Large intestine (tissue), 12 donors: ENCODE measurements at places on chromosomes 1 and 21. TPM values are rescaled to one million over a fixed set of nuclear protein-coding genes. Genes with fewer than 3 reads are reported as not detected.

KCNT2 gene
- polyA plus RNA-seq: 3.5 TPM

GNG12 gene
- 120 TPM for polyA plus RNA-seq

SLC44A5 gene
- 3.7 TPM for polyA plus RNA-seq

ILDR2 gene
- 1.7 TPM for polyA plus RNA-seq

ADGRL2 gene
- 60.9 TPM for polyA plus RNA-seq

DNA sequence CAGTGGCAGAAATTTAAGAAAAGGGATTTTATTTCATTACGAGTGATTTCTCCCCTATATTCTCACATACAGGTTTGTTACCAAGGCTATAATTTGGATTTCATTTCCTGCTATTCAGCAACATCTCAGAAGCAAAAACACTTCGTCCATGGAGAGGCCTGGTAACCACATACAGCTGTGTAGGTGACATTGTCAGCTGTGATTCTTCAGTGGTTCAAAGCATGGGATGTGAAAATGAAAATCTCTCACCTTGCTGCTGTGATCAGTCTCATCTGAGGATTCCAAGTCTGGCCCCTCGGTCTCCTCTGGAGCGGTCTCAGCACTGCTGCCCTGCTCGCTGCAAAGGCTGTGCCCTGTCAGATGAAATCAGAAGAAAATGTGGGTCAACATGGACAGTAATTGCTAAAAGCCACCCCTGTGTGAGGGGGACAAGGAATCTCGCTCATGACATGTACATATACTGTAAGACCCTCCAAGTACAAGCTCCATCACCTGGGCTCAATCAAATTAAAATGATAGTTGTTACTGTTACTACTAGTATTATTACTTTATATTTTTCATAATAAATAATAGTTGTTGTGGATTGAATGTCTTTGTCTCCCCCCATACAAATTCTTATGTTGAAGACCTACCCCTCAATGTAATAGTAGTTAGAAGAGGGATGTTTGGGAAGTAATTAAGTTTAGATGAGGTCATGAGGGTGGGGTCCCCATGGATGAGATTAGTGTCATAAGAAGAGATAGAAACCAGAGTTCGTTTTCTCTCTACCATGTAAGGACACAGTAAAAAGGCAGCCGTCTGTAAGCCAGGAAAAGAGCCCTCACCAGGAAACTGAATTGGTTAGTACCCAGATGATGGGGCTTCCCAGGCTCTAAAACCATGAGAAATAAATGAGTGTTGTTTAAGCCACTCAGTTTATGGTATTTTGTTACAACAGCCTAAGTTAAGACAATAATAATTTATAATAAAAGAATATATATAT is 126.7 kb upstream of the KRTAP19-8 start:
- DNase-seq: no peak

DNA sequence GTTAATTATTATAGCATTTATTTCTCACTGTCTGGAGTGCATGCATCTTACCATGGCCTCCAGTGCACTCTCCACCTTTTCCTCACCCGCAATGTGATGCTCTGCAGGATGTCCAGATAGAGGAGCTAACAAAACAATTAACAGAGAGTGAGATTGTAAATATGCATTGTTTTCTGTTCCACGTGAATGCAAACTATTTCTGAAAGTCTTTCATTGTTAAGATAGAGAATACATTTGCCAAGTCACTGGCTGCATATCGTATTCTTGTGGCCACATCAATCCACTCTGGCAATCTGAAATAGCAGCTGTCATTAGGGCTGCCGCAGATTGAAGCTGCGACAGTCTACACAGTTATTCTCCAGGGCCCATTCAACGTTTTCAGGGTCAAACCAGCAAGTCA is 143.8 kb downstream of the DUSP10 start:
- no peak for DNase-seq

- no peak for DNase-seq
Measured at GRCh38 chr1:75174031-75174760, 40.0 kb downstream of the LHX8 start.

- no peak for DNase-seq
Measured at GRCh38 chr1:241627453-241628259, 12.5 kb downstream of the CHML start.

GRCh38 chr1:209815490-209815889 is 9.5 kb upstream of the IRF6 start:
- no peak for DNase-seq

DNA sequence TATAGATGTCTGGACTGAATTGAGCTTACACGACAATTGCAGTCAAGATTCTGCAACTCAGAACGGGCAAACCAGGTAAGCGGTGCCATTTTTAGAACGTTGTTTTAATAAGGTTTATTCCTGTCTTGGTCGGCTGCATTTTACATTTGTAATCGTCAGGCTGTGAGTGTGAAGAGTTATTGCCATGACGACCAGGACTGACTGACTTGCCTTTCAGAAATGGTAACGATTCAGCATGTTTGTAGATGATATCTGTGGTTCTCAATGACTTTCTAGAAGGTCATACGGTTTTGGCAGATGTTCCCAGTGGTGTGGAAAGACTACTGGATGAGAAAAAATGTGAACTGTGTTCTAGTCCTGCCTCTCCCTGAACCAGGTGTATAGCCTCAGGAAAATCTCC is 271.3 kb upstream of the B3GALT2 start:
- no peak for DNase-seq

DNA sequence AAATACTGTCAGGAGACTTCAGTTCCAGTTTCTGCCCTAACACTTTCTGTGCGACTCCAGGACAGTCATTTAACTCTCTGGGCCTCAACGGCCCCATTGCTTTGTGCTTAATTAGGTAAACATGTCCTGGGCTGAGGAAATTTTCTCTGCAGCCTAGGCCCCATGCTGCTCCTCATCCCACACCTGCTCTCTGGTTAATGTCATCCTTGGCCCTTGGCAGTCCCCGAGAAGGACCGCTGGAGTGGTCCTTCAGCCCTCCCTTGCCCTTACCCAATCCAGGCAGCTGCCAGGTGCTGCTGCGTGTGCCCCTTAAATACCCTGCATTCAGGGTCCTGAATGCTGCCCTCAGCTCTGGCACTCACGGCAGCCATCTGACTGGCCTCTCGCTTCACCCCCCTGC is 18.7 kb downstream of the UBL4B start:
- DNase-seq: no peak

DNA sequence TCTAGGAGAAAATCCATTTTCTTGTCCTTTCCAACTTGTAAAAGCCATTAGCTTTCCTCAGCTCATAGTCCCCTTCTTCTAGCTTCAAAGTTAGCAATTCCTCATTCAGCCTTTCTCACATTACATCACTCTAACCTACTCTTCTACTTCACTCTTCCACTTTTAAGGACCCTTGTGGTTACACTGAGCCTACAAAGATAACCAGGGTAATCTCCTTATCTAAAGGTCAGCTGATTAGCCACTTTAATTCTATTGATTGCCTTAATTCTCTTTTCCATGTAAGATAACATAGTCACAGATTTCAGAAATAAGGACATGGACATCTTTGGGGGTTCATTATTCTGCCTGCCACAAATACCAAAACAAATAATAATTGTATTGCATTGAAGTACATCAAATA is 8.5 kb upstream of the SPATA6 start:
- no peak for DNase-seq

DNA sequence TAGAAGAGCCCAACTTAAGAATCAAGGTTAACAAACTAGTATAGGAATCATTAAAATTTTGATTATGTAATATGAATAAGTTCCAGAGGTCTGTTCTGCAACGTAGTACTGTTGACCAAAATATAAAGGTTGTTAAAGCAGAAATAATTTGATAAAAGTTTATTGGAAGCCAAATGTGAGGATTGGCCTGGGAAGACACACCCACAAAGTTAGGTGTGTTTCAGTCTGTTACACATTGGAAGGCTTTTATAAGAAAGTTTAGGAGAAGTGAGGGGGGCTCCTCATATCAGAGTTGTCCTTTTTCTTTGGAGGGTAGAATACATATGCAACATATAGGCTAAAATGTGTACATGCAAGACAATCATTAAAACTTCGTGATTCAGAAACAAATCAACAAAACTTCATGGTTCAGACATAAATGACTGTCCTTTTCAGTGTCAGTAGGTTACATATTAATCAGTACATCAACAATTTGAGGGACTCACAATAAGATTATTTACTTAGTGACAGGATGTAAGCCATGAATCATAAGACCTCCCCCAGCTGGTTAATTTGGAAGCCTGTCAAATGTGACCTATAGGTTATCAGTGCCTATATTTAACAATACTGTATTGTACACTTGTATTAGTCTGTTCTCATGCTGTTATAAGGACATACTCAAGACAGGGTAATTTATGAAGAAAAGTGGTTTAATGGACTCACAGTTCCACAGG is 245.0 kb upstream of the B3GALT2 start:
- no peak for DNase-seq

GRCh38 chr1:152325111-152325510 is at the start of gene FLG:
Gene FLG (minus strand): TSS chr1:152325239. CDS start chr1:152315456, 9,783 bp downstream.
- DNase-seq: no peak

GRCh38 chr1:201970334-201971159 is 11.9 kb upstream of the RNPEP start:
- DNase-seq: no peak

DNA sequence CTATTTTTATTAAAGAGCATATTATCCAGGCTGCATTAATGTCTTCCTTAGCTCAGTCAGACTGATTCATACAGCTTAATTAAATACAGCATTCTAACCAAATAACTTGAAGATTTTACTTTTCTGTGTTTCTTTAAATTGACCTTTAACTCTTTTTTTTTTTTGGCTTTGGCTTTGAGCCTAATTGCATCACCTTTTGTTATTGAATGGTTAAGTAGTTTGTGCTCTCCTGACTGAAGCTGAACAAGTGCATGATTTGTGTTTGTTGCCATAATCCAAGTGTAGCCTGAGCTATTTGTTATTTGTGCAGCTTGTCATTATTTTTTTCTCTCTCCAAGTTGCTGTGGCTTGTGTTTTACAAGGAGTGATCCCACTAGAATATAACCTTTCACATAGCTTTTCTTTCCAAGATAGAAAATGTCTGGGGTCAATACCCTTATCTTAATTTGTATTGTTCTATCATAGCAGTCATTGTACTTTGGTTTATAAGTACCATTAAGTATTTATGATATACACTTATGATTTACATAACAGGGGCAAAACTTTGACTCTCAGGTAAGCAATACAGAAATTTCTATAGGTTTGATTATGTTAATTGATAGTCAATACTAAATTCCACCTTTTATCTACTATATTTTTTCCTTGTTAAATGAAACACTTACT is 31.6 kb downstream of the CDC14A start:
- DNase-seq: no peak
